ENCODE measurements at places on chromosomes 6 and 20.

DNA sequence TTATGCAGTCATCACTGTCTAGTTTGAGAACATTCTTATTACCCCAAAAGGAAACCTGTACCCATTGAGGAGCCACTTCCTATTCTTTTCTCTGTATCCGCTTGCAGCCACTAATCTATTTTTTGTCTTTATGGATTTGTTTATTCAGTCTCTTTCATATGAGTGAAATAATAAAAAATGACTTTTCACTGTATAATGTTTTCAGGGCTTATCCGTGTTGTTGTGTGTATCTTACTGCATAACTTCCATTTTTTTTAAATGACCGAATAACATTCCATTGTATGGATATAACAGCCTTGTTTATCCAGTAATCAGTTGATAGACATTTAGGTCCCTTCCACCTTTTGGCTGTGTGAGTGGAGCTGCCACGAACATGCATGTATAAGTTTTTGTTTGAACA, 86.6 kb downstream of the ZFAND3 start:
- no peak for ATAC-seq

GRCh38 chr6:30819297-30819917, 64.9 kb upstream of the DDR1 start:
- no peak for ATAC-seq

DNA sequence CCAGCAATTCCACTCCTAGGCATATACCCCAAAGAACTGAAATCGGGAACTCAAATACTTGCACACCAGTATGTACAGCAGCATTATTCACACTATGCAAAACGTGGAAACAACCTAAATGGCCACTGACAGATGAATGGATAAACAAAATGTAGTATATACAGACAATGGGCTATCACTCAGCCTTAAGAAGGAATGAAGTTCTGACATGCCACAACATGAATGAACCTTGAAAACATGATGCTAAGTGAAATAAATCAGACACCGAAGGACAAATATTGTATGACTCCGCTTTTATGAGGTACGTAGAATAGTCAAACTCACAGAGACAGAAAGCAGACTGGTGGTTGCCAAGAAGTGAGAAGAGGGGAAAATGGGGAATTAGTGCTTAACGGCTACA, 59.1 kb upstream of the CCN6 start:
- ATAC-seq: no peak

- ATAC-seq: no peak
These were observed 53.5 kb downstream of the GOPC start for GRCh38 chr6:117548797-117549301.

DNA sequence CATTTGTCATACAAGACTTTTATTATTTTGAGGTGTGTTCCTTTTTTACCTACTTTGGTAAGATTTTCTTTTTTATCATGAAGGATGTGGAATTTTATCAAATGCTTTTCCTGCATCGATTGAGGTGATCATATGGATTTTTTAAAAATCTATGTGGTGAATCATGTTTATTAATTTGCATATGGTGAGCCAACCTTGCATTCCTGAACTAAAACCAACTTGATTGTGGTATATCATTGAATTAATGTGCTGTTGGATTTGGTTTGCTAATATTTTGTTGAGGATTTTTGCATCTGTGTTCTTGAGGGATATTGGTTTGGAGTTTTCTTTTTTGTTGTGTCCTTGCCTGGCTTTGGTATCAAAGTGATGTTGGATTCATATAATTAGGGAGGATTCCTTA, 848.1 kb upstream of the EYS start:
- no peak for ATAC-seq

DNA sequence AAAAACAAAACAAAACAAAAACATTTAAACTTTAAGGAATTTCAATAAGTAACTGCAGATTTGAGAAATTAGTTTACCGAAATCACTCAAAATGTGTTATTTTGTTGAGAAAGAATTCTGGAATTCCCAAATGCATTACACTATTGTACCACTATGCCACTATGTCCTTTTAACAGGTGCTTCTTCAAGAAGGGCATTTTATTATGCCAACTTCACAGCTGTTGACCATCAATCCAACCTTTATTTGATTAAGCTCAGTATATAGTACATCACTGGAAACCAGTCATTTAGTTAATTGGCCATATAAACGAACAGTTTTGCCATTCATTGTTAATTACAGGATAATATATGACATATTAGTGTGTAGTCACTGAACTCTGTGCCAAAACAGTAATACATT, 221.7 kb downstream of the ARHGAP18 start:
- no peak for ATAC-seq

DNA sequence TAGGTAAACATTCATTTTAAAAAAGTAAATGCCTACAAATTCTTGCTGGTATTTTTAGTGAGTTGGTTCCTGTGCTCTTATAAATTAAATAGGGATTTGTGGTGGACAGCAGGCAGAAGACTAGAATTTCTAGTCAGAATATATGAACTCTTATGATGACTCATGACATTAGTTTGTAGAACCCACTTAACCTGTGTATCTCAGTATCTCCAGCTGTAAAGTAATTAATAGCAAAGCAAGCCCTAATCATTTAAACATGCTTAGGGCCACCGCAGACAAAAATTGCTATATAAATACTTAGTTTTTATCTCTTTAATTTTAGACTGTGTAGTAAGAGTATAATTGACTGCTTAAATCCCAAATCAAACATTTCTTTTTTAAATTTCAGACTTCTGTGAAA, 2.4 kb downstream of the FAM135A start:
- ATAC-seq: no peak

DNA sequence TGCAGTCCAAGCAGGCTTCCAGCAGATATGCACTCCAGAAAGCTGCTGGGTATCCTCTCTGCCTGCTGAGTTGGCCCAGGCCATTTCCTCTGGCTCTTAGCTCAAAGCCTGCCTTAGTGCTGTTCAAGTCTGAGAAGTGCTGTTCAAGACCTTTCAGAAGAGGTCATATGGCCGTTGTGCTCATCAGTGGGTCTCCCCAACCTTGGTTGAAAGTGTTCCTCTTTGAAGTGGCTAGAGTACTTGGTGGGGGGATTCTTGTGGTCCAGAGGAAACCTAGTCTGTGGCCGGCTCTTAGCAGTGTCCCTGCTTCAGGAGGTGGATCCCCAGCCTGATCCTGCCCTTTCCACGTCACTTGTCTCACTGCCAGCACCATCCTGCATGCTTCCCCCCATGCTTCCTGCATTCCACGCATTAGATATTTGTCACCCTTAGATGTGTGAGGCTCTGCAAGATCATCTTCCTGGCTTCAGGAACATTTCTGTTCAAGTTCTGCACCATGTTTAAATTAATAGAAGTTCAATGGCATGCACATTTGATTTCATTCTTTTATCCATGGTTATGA, 105.0 kb downstream of the FIG4 start:
- ATAC-seq: no peak

- ATAC-seq: no peak
These were observed 4.9 kb downstream of the SIGLEC1 start for GRCh38 chr20:3707508-3707899.

DNA sequence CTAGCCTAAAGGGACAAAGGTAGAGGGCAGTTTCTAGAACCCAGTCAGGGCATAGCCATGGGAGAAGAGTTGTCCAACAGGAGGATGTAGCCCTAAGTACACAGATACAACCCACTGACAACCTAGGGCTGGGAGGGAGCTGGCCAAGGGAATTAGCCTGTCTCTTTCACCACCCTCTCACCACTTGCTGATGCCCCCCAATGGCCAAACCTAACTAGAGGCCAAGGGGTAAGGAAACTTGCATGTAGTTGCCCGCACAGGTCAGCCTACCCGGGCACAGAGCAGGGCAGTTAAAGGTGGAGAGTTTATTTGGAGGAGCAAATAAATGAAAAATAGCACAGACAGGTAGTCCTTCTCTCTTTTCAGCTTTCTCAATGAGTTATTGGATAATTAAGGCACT, 143.3 kb downstream of the LRFN2 start:
- ATAC-seq: no peak

DNA sequence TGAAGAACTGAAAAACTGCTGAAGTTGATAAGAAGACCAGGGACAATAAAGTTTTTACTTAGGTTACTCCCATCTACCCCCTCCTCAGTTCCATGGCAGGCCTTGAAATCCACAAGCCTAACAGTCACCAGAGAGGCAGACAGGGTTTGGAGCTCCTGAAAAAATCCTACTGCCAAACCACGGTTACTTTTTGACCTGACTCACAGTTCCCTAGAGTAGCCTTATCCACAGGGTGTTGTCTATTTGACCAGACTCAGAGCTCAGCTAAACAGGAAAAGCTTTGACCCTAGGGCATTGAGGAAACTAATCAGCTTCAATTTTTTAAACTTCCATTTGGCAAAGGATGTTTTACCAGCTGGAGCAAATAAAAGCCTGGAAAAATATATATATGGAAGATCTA, 257.7 kb upstream of the NT5E start:
- ATAC-seq: peak; percentile 60

DNA sequence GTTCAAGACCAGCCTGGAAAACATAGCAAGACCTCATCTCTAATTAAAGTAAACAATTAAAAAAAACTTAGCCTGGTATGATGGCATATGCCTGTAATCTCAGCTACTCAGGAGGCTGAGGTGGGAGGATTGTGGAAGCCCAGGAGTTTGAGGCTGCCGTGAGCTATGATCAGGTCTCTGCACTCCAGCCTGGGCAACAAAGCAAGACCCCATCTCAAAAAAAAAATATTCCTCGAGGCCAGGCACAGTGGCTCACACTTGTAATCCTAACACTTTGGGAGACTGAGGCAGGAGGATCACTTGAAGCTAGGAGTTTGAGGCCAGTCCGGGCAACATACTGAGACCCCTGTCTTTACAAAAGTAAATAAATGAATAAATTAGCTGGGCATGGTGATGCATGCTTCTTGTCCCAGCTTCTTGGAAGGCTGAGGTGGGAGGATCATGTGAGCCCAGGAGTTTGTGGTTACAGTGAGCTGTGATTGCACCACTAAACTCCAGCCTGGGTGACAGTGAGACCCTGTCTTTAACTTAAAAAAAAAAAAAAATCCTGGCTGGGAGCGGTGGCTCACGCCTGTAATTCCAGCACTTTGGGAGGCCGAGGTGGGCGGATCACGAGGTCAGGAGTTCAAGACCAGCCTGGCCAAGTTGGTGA, 9.3 kb upstream of the C2 start:
- no peak for ATAC-seq

GRCh38 chr6:1498491-1499113, 109.2 kb downstream of the FOXF2 start:
- ATAC-seq: no peak

GRCh38 chr6:140486450-140487361, 1112.3 kb upstream of the CITED2 start:
- no peak for ATAC-seq

- no peak for ATAC-seq
These were observed 36.8 kb downstream of the PNLDC1 start for GRCh38 chr6:159836718-159837490.

DNA sequence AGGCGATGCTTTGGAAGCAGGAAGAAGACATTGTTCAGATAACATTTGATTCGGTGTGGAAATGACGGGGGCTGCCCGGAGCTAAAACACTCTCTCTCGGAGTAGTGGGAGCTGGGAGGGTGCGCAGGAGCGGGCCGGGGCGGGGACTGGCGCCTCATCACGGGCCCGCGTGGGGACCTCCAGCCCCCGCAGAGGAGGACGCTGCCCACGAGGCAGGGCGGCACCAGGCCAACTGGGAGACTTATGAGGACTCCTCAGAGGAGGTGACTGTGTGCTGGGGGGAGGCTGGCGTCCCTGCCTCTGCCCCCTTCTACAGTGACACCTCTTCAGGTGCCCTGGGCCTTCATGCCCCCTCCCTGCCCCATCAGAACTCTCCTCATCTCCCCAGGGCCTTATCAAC, 15.2 kb downstream of the DDO start:
- ATAC-seq: no peak

- ATAC-seq: no peak
These were observed 169.4 kb upstream of the TAB2 start for GRCh38 chr6:149147938-149148718.

DNA sequence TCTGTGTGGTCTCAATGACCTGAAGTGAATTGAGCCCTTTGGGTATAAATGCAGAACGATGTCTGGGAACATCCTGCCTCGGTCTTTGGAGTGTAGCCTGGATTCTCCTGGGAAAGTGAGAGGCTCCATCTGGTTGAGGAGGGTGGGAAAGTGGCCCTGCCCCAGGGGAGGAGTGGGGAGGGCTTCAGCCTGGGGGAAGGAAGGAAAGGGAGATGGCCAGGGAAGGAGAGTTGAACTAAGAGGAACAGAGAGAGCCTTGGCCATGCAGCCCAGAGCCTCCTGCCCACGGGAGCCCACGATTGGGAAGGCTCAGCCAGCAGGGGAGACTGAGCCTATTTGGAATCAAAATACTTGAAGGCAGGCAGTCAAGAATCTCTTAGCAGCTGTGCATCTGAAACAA, 2.3 kb upstream of the EPB41L1 start:
- ATAC-seq: no peak

GRCh38 chr6:159866286-159867247, 24.2 kb upstream of the MAS1 start:
- no peak for ATAC-seq

DNA sequence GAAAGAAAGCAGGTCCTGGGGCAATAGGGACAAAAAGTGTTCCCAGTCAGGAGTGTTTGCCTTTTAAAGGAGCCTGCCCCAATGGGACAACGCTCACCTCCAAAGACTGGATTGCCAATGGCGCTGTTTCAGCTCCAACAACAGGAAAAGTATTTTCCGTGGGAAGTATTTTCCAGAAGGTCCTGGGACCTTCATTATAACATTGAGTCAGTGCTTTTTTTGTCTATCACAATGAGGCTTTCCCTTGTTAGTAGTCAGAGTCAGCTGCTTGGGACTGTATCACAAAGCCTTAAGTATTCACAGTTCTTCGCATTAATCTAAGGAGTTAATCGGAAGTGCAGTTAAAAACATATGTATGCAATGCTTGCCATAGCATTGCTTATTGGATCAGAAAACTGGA, 17.3 kb downstream of the TRAF3IP2 start:
- ATAC-seq: no peak

DNA sequence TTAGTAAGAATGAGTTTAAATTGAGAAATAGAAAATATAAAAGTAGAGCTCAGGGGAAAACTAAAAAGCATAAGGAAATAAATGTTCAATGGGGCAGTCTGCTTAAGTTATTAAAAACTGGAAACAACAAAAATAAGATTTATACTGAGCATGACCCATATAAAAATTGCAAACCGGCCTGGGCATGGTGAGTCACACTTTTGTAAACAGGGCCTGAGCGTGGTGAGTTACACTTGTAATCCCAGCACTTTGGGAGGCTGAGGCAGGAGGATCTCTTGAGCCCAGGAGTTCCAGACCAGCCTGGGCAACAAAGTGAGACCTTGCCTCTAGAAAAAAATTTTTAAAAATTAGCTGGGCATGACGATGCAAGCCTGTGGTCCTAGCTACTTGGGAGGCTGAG, 74.6 kb downstream of the TMEM244 start:
- no peak for ATAC-seq
